ENCODE measurements at places on chromosomes 4 and X. TPM values are rescaled to one million over a fixed set of nuclear protein-coding genes. Genes with fewer than 3 reads are reported as not detected.

ANAPC10 gene
- total RNA-seq: 17.0 TPM

NLGN4X gene
- 3.6 TPM for total RNA-seq

TMEM271 gene
- total RNA-seq: not detected

DMP1 gene
- not detected for total RNA-seq

RGN gene
- total RNA-seq: 18.4 TPM

Data from heart left ventricle (tissue), 16 donors.